ENCODE measurements at places on chromosomes 6 and 20. TPM values are rescaled to one million over a fixed set of nuclear protein-coding genes. Genes with fewer than 3 reads are reported as not detected.

RSPH4A gene
- 2.9 TPM for polyA plus RNA-seq

EYA2 gene
- 1.3 TPM for polyA plus RNA-seq

AVP gene
- polyA plus RNA-seq: 1.0 TPM

IPCEF1 gene
- 7.5 TPM for polyA plus RNA-seq

DDAH2 gene
- polyA plus RNA-seq: 165 TPM

- no peak for DNase-seq
Observed at GRCh38 chr6:125102891-125103290, 50.7 kb upstream of the TPD52L1 start.

GRCh38 chr6:56356426-56356825 is 109.0 kb upstream of the COL21A1 start:
- no peak for DNase-seq

- no peak for DNase-seq
Observed at GRCh38 chr6:170289180-170289931, 1.5 kb downstream of the DLL1 start.

GRCh38 chr6:68649669-68650068 is 14.6 kb downstream of the ADGRB3 start:
- no peak for DNase-seq

DNA sequence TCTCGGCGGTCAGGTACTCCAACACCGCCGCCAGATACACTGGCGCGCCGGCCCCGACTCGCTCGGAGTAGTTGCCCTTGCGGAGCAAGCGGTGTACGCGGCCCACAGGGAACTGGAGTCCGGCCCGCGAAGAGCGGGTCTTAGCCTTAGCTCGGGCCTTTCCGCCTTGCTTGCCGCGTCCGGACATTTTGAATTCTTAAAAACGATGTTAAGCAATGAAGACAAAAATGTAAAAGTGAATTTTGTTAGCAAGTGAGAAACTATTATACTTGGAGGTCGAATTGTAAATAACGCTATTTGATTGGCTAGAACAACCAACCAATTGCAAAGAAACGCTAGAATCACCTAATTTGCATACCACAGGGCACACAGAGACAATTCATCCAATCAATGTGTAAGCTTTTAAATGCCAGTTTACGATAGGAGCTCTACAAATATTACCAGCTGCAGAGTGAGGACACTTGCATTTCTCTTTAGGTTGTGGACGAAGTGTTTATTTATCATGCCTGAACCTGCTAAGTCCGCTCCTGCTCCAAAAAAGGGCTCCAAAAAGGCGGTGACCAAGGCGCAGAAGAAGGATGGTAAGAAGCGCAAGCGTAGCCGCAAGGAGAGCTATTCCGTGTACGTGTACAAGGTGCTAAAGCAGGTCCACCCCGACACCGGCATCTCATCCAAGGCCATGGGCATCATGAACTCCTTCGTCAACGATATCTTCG is 112.0 kb downstream of the HFE start:
- DNase-seq: peak; percentile 95

DNA sequence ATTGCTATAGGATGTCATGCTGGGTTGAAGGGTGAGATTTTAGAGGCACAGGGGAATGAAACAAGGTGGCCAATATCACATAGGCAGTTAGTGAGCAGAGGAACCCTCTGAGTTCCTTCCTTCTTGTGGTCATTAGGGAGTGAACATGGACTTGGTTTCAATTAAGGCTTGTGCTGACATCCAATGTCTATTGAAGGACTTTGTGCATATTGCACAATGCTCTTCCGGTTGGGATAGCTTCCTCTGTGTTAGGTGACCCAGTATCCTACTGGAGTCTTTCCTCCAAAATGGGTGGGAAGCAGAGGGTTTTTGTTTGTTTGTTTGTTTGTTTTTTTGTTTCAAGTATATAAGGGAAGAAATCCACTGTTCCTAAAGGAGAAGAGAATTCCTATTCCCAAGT is 98.5 kb downstream of the HDGFL1 start:
- DNase-seq: no peak

- DNase-seq: no peak
Observed at GRCh38 chr20:34388000-34388399, 24.9 kb downstream of the ITCH start.

GRCh38 chr6:113457198-113457597 is 399.9 kb upstream of the MARCKS start:
- no peak for DNase-seq

DNA sequence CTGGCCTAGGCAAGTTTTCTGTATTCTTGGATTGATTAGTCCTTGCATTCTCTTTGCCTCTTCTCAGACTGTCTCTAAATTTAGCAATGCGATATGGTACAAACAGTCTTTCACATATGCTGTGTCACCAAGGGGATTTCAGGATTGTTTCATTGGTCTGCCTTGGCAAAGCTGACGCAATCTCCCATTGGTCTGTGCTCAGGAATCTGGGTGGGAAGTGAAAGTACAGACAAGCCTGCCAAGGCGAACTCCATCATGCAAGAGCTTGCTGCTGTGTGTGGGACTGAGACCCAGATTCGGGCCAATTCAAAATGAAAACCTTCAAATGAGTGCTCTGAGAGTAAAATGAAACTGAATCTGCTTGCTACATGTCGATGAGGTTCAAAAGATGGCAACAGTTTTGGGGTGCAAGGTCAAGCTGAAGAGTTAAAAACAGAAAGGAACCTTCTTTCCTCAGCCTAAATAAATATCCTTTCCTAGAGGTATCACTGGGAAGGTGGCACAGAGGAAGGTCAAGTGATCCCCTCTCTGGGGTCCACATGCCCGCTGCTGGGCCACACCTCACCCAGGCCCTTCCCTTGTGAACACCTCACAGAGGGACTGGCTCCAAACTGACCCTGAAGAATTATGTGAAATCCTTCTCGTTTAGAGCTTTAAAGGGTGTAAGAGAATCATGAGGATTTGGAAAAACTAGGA is 198.8 kb upstream of the PREP start:
- no peak for DNase-seq

- no peak for DNase-seq
Observed at GRCh38 chr6:11356404-11357155, 124.1 kb upstream of the NEDD9 start.

DNA sequence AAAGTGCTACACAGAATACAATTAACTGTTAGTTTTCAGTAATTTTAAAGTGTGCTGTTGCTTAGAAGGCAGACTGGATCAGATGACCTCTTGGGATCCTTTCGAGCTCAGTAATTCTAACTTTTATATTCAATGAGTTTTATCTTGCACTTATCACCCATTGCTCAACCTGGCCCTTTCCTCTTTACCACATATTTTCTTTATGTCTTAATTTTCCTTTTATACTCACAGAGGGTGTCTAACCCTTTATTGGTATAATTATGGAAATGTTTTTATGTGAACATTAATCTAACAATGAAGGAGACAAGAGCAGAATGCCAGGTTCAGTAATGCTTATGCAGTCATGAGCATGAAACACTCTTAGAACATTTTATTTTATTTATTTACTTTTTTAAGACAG is 39.7 kb upstream of the CARMIL1 start:
- no peak for DNase-seq

GRCh38 chr6:105077596-105078385 is 102.0 kb downstream of the POPDC3 start:
- peak; percentile 17 for DNase-seq

GRCh38 chr6:36141091-36141490 is 10.8 kb downstream of the MAPK13 start:
- no peak for DNase-seq
